ENCODE measurements at places on chromosomes 2 and 18.
A peak's percentile ranks its signal among the peaks of the same experiment; 100 is the strongest.

DNA sequence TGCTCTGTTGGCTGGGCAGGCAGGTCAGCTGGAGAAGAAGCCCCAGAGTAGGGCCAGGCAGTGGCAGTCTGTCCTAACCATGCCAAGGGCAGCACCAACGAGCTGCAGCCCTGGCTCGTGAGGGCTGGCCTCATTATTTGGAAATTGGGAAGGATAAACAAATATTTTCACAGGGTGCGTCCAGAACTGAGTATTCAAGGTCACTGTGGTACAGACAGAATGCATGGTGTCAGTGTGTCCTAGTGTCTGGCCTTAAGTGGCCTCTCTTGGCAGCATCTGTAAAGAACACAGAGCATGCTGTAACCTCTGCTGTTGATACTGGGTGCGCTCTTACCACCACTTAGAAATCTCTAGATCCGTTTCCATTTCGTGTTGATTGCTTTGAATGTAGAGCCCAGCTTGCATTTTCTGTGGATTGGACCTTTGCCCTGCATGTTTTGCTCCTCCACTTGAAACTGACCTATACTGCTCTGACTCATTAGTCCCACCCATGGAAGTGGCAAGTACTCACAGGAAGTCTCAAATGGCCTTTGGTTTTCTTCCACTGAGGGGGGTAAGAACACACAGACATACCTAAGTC lies 88.2 kb downstream of the GREB1L start:
- DNase-seq, result no peak

DNA sequence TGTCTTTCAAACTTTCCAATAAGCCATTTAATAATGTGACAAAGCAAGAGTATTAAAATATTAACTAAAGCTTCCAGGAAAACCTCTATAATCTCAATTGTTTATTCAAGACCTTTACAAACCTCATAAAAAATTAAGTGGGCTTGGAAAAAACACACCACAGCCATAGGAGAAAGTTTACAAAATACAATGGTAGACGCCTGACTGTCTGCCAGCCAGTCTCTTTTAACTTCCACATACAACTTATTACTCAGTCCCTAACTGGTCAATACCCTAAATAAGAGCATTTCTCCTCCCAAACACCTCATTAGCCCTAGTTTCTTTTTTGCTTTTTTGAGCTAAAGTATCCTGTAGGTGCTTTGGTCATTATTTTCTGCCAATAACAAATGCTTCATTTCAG lies 247.4 kb upstream of the CYP26B1 start:
- no peak for DNase-seq

DNA sequence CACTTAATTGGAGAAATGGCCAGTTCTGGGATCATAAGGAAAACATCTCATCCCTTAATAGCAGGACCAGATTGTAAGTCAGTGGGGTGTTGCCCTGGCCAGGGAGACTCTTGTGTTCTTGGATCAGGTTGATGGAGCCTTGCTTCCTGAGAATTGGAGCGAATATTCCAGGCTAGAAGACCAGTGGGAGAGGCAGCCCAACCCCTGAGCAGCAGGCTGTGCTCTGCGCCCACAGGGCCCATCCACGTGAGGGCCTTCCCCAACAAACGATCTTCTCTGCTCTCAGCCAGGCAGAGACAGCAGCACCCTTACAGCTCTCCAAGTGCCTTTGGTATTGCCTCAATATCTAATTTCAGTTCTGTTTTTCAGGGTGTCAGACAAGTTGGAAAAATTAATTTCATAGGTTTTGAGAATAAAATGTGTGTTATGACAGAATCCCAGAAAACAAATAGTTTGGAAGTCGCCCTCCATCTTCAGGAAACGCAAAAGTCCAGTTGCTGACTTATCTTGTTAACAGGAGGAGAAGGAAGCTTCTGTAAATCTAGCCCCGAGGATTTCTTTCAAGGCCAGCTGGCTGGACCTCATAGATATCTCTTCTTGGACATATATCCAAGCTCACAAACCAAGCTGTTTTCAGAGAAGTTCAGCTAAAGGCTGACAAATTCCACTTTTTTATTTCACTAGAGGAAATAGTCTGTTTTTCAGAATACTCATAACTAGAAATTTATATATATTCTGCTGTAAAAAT lies 105.5 kb downstream of the COPS8 start:
- DNase-seq, result no peak

- peak; percentile 55 for DNase-seq
Observed at GRCh38 chr2:156115338-156115737, 217.2 kb downstream of the NR4A2 start.

DNA sequence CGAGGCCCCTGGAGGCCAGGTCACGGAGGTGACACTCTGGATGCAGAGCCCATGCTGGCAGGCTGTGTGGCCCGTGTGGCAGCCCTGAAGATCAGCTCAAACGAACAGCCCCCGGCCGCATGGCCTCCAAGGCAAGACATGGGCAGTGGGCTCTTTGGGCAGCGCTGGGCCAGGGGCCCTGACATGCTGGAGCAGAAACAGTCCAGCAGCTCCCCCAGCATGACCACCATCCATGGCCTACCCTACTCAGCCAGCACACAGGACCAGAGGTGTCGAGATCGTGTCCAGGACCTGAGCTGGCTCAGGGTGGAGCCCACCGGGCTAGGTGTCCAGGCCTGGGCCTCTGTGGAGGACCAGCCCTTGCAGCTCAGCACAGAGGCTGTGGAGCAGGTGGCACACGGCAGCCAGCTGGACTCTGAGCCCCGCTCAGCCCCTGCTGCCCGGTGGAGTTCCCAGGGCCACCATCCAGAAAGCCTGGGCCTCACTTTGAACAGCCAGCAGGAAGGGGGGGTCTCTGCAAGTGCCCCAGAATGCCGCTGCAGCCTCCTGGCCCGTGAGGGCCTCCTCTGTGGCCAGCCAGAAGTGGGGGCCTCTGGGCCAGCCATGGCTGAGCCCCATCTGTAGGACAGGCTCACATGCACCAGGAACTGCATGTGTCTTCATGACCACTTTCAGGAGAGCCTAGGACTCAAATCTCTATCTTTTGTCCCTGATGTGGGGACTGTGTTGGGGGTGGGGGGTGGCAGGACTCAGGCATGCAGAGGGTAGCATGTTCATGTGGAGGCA lies 8.9 kb downstream of the AMER3 start:
- no peak for DNase-seq

- DNase-seq, result no peak
Observed at GRCh38 chr18:2425426-2426317, 145.6 kb downstream of the METTL4 start.

DNA sequence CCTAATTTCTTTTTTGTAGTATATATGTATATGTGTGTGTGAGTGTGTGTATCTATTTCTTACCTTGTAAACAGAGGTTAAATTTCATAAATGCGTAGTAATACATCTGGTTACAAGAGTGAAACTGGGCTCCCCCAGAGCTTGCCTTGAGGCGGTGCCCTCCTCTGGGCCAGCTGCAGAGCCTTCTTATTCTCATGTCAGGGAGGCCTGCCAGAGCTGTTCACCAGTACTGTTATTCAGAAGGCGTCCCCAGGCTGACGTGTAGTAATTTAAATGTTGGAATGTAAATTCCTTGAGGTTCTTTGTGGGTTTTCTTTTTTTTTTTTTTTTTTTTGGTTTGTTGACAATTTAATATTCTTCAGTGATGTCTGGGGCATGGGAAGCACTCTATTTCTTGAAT lies 11.2 kb downstream of the COPS8 start:
- DNase-seq, result no peak

DNA sequence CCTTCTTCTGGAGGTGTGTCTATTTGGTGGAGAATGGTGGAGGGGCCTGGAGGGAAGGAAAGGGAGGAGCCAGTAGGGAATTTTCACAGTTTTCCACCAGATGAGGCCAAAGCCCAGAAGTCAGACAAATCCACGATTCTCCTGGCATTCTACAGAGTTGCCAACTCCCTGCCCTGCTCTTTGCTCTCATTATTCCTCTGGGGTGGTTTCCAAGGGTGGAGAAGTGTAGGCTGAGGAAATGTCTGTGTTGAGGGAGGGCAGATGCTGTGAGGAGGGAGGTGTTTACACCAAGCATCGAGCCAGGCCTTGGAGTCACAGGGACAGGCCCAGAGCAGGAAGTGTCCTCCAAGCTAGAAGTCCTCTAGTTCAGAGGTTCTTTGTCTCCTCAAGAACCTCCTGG lies 124.1 kb upstream of the LGALSL start:
- DNase-seq, result no peak

- DNase-seq, result no peak
Observed at GRCh38 chr2:113981404-113982134, 91.7 kb downstream of the ACTR3 start.

- no peak for DNase-seq
Observed at GRCh38 chr2:65377556-65378192, 54.7 kb downstream of the SPRED2 start.

DNA sequence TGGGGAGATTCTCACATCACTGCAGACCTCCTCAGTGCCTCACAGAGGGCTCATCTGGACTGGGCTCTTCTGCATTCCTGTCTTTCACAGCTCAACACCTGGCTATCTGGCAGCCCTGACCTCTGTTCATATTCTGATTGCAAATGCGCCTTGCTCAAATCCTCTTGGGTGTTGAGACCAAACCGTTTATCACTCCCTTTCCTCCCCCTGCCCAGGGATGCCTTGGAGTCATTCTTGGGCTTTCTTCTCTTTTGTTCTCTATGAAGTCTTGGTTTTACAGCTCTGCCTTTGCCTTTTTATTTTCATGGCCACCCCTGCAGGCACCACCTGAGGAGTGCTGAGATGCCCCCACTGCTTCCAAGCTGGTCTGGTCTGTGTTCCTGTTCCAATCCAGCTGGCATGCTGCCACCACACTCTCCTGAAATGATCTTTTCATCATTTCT lies 26.3 kb downstream of the TUBB6 start:
- no peak for DNase-seq

DNA sequence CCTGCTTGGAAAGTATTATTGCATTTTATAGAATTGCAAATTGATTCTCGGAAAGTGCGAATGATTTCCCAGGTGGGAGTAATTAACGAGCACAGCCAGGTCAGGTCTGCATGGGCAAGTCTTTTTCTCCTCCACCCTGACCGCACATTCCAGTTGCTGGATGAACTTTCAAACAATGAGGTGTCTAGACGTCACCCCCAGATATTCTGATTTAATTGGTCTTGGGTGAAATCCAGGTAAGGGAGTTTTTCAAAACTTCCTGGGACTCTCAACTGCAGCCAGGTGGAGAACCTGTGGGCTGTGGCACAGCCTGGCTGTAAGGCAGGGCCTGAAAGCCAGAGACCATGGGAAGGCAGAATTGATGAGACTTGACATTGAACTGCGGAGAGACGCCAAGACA lies 15.9 kb upstream of the RNF152 start:
- peak; percentile 44 for DNase-seq

- DNase-seq, result no peak
Observed at GRCh38 chr2:240168546-240169361, 28.3 kb upstream of the OTOS start.
